CD4-positive, alpha-beta T cell (primary cell): ENCODE measurements at places on chromosomes 2 and 18.

DNA sequence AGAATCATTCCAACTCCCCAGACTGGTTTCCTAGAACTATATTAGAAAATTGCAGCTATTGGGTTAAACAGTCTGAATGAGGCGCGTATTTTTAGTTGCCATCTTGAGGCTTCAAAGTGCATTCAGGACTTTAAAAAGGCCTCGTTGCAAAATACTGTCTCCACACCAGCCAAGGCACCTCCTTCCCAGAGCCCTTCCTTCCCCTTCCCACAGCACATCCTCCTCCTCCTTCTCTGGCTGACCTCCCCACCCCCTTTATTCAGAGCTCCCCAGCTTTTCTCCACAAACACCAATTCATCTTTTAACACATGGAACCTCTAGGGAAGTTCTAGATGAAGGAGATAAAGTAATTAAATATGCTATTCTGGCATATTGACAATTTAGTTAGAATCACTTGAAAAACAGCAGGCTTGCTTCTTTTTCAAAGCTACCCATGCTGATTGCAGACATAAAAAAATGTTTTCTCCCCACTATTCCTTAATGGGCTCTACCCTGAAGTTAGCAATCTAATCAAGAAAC, 90.3 kb downstream of the RTP5 start:
- no peak for DNase-seq

DNA sequence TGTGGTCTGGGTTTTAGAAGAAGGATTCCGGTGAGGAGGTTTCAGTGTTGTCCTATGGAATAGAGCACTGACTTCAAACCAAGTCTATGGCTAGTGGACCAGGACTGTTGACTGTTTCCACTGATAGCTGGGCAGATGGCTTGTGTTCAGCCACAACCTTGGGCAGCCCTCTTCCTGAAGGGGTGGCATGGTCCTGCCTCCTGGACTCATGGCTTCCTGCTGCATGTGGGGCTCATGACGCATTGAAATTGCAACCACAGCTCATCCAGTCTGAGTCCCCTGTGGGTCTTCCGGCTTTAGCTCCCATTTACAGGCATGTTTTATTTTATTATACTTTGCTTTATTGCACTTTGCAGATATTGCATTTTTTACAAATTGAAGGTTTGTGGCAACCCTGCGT, 105.0 kb downstream of the B3GNT2 start:
- no peak for DNase-seq

- DNase-seq, result no peak
Observed at GRCh38 chr2:236706288-236706687, 136.7 kb downstream of the ACKR3 start.

- DNase-seq, result no peak
Observed at GRCh38 chr2:37526323-37526722, 145.1 kb downstream of the CDC42EP3 start.

DNA sequence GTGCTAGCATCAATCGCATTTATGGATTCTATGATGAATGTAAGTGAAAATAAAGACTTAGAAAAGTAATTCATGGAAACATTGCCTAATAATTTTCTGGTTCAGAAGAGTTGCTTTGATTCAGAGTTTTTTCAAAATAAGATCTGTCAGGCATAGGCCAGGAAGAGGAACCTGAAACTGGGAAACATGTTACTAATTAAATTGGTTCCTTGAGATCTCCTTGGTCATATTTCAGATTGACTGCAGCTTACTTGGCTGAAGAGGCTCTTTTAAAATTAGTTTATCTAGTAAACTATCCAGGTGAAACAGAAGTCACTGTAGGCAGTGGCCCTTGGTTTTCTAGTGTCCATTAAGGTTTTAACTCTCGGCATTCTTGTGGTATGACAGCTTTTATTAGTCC, 27.4 kb downstream of the PPP1CB start:
- DNase-seq, result no peak

DNA sequence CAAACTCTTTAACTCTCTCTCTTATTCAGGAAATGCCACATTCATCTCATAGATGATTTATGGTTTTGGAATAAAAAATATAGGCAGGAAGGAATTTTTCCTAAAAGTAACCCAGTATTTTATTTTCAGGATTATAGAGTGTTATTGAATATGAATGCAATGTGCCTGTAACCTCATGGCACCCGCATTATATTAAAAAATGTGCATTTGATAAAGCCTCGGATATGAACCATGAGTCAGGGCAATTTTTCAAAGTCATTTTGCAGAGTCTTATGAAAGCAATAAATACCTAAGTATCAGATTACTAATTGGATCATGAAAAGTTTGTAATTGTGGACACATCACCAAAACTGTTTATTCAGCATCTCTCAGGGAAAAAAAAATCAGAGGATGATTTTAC, 573.8 kb downstream of the TSN start:
- DNase-seq, result no peak

- no peak for DNase-seq
Observed at GRCh38 chr18:38459131-38459994, 893.8 kb upstream of the CELF4 start.

DNA sequence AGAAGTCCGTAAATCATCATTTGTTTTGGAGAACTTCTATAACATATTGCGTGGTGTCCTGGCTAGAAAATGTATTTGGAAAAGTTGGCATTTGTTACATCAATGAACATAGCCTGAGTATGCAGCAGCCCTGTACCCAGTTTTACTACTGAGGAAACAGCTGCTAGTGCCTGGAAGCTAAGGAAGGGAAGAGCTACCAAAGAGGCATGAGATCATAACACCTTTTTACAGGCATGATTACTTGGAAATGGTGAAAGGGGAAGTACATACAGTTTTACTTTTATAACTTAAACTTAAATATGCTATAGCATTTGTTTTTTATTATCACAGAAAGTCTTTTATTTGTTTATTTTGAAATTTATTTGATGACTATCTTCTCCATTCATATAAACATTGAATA, 128.4 kb upstream of the MC4R start:
- DNase-seq, result no peak

DNA sequence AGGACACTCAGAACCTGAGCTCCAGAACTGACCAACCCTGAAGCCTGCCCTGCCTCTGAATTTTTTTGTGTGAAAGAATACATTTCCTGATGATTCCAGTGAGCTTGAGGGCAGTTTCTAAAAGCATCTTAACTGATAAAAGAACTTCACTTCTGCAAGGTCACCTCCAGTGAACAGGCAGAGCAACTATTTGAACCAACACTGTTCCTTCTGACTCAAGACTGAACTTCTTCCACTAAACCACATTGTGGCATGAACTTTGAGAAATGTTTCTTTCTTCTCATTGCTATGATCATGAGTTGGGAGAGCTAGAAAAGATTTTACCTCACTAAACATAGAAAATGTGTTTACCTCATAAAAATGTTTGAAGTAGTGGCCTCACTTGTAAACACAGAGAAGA, 83.8 kb upstream of the SERTAD2 start:
- no peak for DNase-seq

GRCh38 chr2:107385921-107386320, 440.8 kb upstream of the RGPD4 start:
- DNase-seq, result no peak

DNA sequence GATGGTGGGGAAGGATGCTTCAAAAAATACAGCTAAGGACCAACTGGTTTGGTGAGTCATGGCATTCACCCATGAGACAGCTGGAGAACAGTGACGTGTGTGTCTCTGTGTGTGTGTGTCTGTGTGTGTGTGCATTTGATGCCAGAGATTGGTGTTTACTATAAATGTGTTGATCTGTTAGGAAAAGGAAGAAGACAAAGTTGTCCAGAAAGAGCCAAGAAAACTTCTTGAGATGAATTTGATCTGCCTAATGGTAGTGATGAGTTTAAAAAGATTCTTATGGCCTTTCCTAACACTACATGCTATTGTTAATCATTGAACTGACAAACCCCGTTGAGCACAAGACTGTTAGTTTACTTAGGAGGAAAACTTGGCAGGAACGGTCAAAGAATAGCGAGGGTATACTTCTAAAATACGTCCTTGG, 36.4 kb upstream of the IL1R1 start:
- peak; percentile 27 for DNase-seq

DNA sequence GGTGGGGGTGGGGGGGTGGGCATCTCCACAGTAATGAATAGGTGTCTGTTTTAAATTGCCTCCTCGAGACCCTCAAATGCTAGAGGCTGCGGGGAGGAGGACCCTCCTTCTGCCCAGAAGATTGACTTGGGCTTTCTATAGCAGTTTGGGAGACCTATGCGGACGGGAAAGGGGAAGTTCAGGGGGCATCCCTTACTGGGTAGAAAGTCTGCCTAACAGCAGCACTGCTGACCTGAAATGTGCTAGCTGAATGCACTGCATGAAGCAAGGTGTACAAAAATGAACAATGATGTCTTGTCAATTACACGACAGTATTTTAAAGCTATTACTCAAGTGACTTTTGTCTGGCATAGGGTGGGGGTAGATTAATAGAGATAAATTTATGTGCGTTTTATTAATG, 2.5 kb downstream of the DCC start:
- no peak for DNase-seq

DNA sequence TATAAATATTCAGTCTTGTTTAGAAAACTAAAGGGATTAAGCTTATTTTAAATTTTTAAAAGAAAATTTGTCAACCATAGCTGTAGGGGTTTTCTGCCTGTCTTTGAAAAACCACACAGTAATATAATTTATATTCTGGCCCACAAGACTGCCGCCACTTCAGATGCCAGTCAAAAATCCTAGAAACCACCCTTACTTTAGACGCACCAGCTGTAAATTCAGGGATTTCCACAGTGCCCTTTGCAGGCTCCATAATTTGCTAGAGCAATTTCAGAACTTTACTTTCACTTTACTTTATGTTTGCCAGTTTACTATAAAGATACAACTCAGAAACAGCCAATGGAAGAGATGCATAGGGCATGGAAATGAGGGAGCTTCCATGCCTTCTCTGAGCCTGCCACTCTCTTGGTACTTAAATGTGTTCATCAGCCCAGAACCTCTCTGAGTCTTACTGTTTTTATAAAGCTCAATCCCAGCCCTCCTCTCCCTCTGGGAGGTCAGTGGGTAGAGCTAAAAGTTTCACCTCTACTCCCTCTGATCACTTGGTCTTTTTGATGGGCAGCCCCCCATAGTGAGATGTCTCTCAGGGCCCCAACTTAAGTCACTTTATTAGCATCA, 63.3 kb downstream of the KYNU start:
- no peak for DNase-seq

DNA sequence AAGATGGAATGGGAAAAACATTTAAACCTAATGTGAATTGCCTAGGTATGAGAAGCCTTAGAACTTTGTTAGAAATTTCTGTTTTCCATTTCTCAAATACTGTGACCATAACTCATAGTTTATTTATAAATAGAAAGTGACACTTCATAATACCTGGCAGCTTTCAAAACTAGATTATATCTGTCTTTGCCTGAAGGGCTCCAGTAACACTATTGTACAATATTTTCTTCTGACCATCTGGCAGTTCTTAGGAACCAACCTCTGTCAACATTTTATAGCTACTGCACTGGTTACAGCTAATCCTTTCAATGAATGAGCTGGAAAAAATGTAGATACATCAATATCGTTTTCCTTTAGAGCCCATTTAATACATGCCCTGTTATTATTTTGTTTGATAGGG, 237.4 kb downstream of the CAMKMT start:
- DNase-seq, result no peak

DNA sequence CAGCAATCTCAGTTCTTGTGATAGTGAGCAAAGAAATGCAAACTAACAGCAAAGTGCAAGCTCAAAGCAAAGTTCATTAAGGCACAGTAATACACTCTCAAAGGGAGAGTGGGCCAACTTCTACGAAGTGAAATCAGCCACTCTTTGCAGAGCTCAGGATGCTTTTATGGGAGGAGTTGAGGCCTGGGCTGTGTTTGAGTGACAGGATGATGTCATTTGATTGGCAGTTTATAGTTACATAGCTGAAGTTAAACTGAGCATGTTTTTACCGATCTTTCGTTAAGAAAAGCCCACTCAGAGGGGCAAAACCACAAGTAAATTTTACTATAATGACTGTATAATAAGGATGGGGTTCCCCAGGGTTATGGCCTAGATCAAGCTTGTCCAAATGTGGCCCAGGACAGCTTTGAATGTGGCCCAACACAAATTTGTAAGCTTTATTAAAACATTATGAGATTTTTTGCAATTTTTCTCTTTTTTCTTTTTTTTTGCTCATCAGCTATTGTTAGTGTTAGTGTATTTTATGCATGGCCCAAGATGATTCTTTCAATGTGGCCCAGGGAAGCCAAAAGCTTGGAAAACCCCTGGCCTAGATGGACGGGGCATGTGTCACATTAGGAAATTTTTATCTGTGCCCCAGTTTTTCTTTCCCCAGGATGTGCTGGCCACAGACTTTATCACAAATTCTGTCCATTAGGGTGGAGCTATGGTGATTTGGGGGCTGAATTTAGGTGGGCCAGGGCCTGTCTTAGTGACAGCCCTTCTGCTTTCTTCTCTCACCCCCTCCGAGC, 8.3 kb upstream of the DNAH7 start:
- no peak for DNase-seq

GRCh38 chr18:13134551-13135401, 83.8 kb upstream of the LDLRAD4 start:
- no peak for DNase-seq

DNA sequence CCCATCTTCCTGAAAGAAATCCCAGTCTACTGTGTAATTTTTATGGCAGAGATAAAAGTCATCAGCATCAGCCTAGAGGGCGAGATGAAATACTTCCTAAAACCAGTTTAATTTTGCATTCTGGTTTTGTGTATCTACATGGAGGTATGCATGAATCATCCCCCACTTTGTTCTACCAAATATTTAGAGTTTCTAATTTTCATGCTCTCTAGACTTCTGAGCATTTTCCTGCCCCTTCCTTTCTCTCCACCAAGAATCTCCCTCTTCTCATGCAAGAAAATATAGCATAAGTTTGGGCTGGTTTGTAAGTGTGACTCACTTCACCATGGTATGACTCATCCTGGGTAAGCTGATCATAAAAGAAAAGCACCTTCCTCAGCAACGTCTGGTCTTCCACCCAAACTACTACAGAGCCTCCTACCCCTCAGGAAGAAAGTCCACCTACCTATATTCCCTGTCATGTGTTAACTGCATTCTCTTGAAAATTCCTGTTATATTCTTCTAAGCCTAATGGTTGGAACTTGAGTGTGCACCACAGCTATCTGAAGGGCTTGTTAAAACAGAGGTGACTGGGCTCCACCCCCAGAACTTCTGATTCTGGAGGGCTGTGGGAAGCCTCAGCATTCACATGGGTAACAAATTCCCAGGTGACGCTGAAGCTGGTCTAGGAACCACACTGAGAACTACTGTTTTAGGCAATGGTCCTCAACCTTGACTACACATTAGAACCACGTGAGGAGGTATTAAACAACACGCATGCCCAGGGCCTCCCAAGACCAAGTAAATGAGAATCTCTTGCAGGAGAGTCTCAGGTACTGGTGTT, 37.4 kb upstream of the RAPGEF4 start:
- DNase-seq, result no peak

DNA sequence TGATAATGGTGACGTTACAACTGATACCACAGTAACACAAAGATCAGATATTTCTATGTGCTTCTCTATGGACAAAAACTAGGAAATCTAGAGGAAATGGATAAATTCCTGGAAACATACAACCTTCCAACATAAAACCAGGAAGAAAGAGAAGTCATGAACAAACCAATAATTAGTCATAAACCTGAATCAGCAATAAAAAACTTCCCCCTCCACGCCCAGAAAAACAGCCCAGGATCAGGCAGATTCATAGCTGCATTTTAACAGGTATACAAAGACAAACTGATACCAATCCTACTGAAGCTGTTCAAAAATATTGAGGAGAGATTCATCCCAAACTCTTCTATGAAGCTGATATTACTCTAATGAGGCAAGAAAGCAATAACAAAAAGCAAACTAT, 1535.2 kb upstream of the LRRTM1 start:
- no peak for DNase-seq

- no peak for DNase-seq
Observed at GRCh38 chr2:137888845-137889244, 75.4 kb upstream of the HNMT start.

GRCh38 chr18:24530630-24531111, 70.2 kb downstream of the HRH4 start:
- DNase-seq, result no peak
